Right ventricle myocardium superior (tissue), 1 donor: ENCODE measurements at places on chromosomes 6 and 20. TPM values are rescaled to one million over a fixed set of nuclear protein-coding genes. Genes with fewer than 3 reads are reported as not detected.

DNA sequence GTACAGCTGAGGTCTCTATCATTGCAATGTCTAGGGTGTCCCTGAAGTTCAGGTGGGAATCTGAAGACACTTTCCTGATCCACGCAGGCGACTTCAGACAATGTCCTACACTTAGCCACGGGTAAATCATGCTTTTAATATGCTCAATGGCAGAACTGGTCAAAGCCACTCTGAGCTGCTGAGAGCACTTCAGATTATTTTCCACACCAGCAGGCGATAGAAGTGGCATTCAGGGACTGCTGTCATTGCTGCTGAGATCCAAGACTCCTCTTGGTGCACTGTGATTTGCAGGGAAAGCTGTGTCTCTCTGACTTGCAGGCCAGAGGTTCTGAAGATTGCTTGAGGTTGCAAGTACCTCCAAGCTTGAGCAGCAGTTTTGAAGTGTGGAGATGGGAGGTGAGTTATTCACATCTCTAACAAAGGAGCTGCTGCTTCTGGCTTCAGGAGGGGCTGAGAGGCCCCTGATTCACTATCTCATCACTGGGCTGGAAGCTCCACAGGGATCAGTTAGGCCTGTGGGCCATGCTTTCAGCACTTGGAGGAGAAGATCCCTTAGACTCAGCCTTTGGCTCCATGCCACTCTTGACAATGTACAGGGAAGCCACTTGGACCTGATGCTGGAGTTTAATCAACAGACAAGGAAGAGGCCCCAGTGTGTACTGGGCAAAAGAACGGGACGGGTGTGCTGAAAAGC lies 2.9 kb upstream of the SSTR4 start:
- DNase-seq = no peak

- DNase-seq = peak; percentile 40
These were observed 19.3 kb upstream of the SLCO4A1 start for GRCh38 chr20:62622877-62623487.

- no peak for DNase-seq
These were observed 53.7 kb downstream of the CPXM1 start for GRCh38 chr20:2746636-2747265.

- no peak for DNase-seq
These were observed 73.9 kb downstream of the PKIB start for GRCh38 chr6:122683989-122684651.

GRCh38 chr20:37876863-37877262 lies 26.1 kb upstream of the VSTM2L start:
- DNase-seq = no peak

- DNase-seq = no peak
These were observed 71.4 kb upstream of the SCAF8 start for GRCh38 chr6:154661768-154662167.

DNA sequence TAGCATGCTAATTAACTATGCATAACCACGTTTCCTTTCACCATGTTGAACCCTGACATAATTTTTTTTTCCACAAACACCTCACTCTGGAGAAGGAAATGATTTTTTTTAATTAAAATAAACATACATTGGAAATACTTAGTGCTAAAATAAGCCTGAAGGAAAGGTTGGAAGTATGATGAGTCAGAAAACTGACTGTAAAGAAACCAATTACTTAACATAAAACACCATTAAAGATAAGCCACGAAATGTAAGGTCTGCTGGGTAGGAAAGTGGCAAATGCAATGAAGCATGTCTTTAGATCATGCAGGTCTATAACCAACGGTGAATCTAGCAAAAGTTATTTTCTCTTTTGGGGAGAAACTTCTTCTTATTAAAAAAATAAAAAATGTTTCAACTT lies 47.5 kb downstream of the OPRM1 start:
- no peak for DNase-seq

DNA sequence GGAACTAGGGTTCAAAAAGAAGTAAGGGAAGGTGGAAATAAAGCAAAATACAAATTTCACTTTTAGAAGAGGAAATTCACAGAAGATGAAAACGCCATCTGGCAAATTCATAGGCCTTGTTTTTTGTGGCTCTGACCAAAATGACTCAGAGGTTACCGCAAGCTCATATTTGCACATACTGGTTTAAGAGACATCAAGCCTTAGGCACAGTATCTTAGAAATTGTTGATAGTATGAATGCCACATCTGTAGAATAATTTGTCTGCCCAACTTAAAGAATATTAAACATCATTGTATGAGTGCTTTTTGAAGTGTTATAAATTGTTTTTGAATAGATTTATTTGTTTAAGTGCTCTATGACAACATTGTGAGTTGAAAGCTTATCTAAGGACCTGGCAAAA lies 10.6 kb downstream of the TAAR1 start:
- no peak for DNase-seq

DNA sequence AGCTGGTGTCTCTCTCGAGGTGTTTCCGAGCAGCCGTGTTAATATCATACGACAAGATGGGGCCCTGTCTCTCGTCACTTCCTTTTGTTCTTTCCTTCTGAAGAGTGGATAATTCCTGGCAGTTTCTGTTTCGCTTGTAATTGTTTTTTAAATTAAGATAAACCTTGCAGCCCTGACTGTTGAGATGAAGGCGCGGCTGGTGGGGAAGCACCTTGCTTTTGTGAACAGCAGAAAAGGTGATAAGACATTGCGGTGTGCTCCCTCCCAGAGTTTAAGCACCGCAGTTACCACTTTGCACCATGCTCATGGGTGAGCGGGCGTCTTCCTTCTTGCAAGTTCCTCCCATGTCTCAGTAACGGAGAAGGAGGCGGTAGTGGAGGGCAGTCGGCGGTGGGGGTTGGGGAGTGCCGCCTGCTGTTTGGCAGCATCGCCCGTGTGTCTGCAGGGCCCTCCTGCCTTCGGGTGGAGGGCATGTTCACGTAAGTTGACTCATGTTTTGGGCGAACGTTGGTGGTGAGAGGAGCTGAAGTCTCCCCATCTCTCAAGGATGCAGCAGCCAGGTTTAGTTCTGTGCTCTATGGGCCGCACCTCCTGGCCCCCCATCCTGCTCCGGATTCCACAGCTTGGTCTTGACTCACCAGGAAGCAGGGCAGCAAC lies 345.9 kb downstream of the TAF4 start:
- DNase-seq = no peak

- no peak for DNase-seq
These were observed 240.9 kb upstream of the RNF217 start for GRCh38 chr6:124721331-124721730.

DNA sequence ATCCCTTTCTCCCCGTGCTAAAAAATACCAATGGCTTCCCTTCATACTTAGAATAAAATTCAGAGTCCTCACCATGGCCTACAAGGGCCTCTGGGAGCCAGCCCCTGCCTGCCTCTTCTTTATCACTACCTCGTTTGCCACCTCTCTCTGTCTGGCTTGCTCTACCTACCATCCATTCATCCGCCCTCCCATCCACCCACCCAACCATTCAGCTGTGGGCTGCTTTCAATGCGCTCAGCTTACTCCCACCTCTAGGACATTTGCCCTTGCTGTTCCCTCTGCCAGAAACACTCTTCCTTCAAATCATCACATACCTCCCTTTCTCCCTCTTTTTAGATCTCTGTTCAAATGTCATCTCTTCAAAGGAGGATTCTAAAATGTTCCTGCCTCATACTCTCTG lies 44.4 kb downstream of the PACSIN1 start:
- no peak for DNase-seq

DNA sequence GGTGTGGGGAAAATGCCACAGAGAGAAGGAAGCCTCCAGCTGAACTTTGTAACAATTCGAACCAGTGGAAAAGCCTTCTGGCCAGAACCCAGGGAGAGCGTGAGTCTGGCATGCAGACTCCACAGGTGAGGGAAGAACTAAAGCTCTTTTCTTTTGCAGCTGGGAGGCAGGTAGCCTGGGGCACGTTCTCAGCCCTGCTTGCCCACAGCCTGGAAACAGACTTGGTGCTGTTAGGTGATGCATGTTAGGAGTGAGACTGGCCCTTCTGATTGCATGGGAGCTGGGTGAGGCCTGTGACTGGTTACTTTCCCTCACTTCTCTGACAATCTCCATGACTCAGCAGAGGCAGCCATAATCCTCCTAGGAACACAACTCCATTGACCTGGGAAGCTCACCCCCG lies 34.2 kb downstream of the PROKR2 start:
- DNase-seq = no peak

DNA sequence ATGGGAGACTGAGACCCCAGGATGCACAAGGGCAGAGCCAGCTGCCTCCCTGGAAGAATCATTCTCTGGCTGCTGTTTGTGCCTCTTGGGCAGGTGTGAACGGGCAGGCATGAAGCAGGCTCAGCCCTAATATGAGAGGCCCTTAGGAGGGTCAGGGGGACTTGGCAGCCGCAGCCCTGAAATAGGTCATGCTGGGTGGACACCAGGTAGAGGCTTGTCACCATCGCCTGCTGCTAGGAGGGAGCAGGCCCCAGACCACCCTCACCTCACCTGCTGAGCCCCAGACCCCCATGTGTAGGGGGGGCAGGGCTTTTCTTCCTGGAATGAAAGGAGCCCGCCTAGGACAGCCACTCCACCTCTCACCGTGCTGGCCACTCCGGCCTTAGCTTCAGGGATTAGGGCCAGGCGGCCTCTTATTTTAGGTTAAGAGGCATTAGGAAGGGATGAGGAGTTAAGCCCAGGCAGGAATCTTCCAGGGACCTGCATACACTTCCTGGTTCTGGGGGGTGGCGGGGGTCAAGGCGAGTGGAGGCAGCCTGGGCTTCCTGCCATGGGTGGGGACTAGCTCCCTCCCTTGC lies 92.4 kb downstream of the ASXL1 start:
- DNase-seq = no peak

- no peak for DNase-seq
These were observed 23.4 kb downstream of the SNAP91 start for GRCh38 chr6:83685481-83685880.

DNA sequence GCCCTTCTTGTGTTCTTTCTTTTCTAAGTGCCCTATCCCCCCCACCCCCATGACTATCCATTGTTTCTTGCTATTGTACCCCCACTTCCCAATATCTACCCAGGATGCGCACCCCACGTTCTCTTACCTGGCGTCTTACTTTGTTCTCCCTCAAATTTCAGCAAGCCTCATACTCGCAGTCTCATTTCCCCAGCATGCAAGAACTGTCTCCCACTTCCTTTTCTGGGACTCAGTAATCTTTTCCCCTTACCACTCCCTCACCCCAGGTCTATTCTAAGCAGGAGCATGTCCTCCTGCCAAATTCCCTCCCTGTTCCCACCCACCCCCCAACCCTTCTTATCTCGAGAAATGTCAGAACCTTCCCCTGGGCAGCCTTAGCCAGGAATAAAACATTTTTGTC lies 1.7 kb upstream of the EHMT2 start:
- no peak for DNase-seq

DNA sequence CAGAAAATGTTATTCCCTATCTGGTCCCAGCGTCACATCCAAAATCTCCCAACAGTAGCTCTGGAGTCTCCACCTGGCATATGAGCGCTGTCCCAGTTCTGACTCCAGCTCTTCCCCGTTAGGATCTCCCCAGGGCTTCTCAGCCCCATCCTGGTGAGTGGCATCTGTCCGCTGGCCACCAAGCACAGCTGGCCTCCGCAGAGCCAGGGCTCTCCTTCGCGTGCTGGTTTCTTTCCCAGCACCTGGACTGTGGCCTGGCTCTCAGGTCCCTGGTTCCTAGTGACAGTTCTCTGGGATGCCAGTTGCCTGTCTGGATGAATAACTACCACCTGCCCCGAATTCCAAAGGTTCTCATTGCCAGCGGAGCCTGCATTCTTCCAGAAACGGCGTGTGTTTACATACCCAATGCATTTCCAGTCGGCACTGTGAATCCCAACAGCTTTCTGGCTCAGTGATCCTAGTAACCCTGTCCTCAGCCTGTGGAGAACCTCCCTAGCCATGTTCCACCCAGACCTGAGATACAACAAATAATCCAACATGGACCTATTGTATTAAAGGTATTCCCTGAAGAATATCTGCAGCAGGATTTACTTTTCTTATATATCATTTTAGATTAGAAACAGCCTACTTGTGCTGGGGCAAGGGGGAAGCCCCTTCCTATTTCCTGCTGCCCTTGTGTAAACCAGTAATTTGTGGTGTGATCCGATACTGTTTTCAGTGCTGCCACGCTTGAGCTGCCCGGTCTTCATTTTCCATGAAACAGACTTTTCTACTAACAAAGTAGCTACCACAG lies 69.9 kb upstream of the PDE10A start:
- no peak for DNase-seq

DNA sequence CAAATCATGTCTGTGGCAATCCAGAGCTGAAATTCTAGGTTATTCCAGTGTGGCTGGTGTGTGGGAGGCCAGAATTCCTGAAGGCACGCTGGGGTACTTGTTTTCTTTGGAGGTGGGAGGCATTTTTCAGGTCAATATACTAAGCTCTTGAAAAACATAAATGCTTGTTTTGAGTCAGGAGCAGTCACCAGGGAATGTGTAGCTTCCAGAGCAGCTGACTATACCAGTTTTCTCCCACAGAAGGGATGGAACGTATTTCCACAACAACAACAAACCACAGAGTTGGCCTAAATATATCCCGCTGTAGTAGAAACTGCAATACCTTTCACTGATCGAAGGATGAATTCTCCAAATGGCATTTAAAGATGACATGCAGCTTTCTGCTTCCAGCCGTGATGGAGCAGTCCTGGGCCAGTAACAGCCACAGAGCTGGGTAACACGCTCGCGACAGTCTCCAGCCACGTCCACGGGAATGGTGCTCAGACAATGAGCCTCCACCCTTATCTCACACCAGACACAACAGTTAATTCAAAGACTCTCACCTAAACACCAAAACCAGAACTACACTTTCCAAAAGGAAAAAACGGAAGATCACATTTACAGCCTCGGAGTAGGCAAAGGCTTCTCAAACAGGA lies 23.2 kb downstream of the CHRNA4 start:
- no peak for DNase-seq

DNA sequence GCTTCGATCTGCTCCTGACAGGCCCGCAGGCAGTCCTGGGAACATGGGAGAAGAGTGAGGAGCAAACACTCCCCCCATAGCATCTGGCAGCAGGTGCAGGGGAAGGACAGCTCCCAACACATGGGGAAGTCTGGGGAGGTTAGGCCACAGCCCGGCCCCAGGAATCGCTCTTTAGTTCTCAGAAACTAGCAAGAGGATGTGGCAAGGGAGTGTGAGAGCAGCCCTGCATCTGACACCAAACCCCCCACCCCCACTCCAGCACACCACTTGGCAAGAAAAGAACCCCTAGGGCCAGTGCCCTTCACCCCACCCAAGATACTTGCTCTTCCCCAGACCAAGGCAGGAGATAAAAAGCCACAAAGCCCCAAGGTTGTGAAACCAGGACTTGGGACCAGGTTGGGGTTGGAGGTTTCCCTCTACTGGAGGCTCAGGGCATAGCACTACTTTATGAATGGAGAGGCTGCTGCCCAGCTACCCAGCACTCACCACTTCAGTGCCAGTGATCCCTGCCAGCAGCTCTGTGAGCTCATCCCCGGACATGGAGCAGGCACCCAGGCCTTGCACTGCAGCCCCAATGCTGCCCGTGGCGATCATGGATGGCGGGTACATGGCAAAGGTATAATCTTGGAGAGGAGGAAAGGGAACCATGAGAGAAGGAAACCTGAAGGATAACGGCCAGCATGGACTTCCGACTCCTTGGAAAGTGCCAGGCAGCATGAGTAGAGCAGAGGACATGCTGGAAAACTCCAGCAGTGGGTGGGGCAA lies 5.4 kb downstream of the CCND3 start:
- DNase-seq = peak; percentile 81

- DNase-seq = peak; percentile 55
These were observed 17.1 kb downstream of the IFNGR1 start for GRCh38 chr6:137202078-137202477.

- no peak for DNase-seq
These were observed 16.5 kb downstream of the ACTR5 start for GRCh38 chr20:38764567-38765318.

Gene CCN5
- 15.8 TPM for total RNA-seq

Gene PCSK2
- 0.86 TPM for total RNA-seq

Gene CCN2
- 13.9 TPM for total RNA-seq

Gene ZSCAN26
- total RNA-seq = 14.0 TPM

Gene SIRPD
- total RNA-seq = not detected
